ENCODE measurements at places on chromosomes 12 and 14.

- no peak for DNase-seq
Measured at GRCh38 chr12:16119618-16120415, 157.7 kb downstream of the SLC15A5 start.

GRCh38 chr12:115114140-115114539 lies 430.2 kb upstream of the TBX3 start:
- no peak for DNase-seq

GRCh38 chr12:15751741-15752140 lies 37.4 kb downstream of the EPS8 start:
- DNase-seq = no peak

GRCh38 chr12:4738541-4738940 lies 18.3 kb downstream of the GALNT8 start:
- no peak for DNase-seq

GRCh38 chr12:12734054-12734453 lies 16.9 kb downstream of the CDKN1B start:
- DNase-seq = no peak

Measured in stimulated activated CD4-positive, alpha-beta T cell treated with anti-CD3 and anti-CD28 coated beads, Interleukin-1b, Interleukin-23, amount 100 ng/mL, for 1 hour (primary cell).